COR-L47 (cell line): ENCODE measurements at places on chromosomes 3 and 15.
A peak's percentile ranks its signal among the peaks of the same experiment; 100 is the strongest.

- DNase-seq: no peak
Measured at GRCh38 chr15:63843901-63844317, 10.2 kb upstream of the HERC1 start.

GRCh38 chr15:101559952-101560351, 70.4 kb upstream of the PCSK6 start:
- DNase-seq: no peak

DNA sequence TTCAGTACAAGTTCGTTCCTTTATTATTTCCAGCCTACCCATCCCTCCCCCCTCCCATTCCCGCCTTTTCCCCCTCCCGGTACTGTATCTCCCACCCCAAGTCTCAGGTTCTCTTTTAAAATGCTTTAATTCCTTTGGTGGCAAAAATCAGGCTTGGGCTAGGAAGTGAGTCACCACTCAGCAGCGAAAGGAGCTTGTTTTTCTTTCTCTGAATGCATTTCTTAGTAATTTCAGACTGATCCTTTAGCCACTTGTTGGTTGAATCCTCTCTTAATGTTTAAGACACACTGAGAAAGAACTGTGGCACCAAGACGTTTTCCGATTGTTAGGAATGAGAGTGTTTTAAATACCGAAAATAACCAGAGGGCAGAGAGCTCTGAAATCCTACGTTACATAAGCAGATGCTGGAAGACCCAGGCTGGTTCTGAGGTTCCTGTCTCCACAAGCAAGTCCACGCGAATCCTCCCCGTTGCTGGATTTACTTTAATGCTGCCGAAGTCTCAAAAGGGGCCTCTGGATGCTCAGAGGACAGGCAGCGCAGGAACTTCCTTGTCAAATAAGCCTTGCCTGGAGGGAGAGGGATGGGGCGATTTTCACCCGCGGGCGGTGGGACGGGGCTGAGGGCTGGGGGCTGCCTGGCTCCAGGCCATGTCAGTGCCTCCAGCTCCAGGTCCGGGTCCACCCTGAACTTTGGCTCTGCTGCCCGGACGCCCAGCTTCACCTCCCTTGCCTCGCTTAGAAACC, 854 bp upstream of the COL8A1 start:
- DNase-seq: no peak

DNA sequence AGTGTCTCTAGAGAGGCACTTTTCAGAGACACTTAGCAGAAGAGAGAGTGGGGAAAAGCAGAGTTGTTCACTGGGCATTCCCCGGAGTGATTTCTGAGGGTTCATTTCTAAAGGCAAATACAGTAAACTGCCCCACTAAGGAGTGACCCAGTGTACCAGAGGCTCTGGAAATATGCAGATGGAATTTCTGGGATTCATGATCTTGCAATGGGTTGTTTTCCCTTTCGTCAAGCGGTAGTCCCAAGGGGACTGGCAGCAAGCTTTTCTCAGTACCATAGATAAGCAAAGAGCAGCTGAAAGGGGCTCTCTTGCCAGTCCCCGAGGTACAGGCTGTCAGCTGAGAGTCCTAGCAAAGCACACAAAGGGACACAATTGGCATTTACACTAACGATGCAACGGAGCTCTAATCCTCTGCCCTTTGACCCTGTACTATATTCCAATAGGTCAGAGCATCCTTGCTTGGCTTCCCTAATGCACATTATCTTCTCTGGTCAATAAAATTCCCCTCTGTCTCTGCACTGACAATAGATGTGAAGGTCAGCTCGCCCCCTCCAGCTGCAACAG, 155.6 kb downstream of the SEMA6D start:
- no peak for DNase-seq

GRCh38 chr15:92161039-92161670, 232.5 kb upstream of the ST8SIA2 start:
- no peak for DNase-seq

- no peak for DNase-seq
Measured at GRCh38 chr3:174216946-174217718, 642.0 kb upstream of the NAALADL2 start.

DNA sequence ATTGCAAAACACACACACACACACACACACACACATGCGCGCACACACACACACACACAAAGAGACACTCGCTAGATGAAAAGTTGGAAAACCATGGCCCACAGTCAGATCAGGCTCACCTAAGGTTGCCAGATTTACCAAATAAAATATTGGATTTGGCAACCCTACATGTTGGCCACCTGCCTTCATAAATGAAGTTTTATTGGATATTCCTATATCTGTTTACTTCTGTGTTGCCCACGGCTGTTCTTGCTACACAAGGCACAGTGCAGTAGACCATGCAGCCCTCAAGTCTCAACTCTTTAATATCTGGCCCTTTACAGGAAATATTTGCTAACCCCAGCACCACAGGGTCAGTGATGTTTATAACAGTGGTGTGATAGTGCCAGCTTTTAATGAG, 445.0 kb upstream of the PROK2 start:
- DNase-seq: no peak

GRCh38 chr15:99129644-99130043, 24.8 kb downstream of the SYNM start:
- no peak for DNase-seq

- no peak for DNase-seq
Measured at GRCh38 chr3:62999158-62999557, 123.9 kb upstream of the CADPS start.

- DNase-seq: no peak
Measured at GRCh38 chr3:40969756-40970466, 229.4 kb upstream of the CTNNB1 start.

DNA sequence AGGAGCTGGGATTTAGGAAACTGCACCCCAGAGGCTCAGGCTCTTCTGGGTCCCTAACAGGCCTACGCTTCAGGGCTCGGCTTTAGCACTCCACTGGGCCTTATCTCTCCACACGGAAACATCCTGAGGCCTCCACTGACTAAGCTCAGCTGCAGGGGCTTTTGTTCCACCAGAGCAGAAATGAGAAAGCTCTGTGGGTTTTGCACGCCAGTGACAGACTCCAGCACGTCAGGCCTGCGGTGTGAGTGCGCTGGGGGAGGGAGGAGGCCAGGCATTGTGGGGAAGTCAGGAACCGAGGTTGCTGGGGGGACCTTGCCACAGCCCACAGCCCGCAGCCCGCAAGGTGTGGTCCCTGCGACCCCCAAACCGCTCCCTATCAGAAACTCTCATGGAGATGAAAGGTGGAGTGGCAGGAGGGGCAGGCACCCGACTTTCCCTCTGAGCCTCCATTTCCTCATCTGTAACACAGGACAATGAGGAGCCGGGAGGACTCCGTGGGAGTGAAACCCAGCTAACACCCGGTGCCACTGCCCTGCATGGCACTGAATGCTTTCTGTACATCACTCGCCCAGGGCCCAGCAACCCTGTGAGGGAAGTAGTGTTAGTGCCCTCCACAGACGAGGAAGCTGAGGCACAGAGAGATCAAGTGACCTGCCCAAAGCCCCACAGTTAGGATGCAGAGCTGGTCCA, 106.5 kb downstream of the TPRA1 start:
- no peak for DNase-seq

DNA sequence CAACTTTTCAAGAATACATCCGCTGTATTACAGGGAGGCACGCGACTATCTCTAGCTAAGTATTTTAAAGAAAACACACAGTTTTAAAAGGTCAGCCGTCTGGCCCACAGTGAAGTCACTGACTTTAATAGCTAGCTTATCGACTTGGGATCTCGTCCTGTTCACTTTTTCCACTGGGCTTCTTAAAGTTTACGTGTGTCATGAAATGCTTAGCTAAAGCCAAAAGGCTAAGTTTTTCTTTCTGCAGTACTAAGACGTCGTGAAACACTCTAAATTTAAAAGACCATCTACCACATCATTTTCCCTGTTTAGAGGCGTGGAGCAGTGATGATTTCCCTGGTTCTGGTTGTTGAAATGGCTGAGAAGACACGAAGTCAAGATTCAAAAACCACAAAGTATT, 27.1 kb downstream of the LRIG1 start:
- DNase-seq: no peak

DNA sequence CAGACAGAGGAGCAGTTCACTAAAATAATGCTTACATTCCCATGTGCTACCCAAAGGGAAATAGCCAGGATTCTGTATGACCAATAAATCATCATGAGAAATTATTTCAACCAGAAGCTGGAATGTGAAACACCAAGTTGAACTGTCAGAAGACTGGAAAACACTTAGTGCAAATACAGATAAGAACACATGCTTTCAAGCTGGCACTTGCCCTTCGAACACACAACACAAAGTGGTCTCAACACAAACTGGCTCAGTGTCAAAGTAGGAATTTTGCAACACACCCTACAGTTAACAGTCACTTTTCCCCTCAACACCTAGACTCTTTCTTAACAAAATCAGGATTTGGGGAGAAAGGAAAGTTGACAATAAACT, 1.3 kb downstream of the FSD2 start:
- DNase-seq: no peak

- DNase-seq: no peak
Measured at GRCh38 chr3:140834266-140835037, 107.2 kb upstream of the SLC25A36 start.

GRCh38 chr15:89104172-89104564, 15.9 kb downstream of the ABHD2 start:
- no peak for DNase-seq

DNA sequence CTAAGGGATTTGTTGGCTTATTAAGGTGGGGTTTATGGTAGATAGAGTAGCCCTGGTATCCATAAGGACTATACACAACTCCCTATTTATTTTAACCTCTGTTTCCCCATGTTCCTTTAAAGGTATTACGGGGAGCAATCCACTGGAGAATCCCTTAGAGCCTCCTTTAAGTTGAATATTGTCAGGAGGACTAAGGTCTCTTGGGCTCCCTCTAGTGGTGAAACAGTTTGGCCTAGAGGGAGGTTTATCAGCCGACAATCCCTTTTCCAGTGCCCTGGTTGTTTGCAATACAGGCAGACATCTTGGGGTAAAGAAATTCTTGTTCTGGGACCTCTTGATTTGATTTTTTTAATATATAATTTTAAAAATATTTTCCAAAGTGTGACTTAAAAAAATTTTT, 12.9 kb downstream of the OPA1 start:
- DNase-seq: peak; percentile 56

DNA sequence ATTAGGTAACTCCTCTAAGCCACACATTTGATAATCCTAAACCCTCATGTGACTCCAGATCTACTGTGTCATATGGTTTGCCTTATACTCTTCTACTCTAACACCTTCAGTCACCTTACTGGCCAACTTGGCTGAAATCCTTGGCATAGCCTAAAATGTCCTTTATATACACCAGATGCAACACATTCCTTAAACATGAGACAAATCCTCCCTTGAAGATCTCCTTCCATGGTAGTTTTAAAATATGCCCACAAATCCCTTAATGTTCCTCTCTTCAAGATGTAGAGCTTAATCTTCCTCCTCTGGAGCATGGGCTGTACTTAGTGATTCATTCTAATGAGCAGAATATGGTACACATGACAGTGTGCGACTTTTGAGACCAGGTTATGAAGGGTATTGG, 238.9 kb downstream of the SUCLG2 start:
- no peak for DNase-seq

DNA sequence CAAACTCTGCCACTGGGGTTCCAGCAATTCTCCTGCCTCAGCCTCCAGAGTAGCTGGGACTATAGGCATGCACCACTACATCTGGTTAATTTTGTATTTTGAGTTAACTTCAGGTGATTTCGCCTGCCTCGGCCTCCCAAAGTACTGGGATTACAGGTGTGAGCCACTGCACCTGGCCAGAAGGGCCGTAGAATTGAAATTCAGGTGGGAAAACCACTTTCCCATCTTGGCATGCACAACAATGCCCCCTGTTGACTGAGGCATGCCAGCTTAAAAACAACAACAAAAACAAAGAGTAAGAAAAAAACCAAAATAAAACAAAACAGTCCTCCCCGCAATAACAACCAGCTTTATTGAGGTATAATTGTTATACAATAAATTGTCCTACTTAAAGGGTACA, 32.6 kb upstream of the RAB11A start:
- no peak for DNase-seq

DNA sequence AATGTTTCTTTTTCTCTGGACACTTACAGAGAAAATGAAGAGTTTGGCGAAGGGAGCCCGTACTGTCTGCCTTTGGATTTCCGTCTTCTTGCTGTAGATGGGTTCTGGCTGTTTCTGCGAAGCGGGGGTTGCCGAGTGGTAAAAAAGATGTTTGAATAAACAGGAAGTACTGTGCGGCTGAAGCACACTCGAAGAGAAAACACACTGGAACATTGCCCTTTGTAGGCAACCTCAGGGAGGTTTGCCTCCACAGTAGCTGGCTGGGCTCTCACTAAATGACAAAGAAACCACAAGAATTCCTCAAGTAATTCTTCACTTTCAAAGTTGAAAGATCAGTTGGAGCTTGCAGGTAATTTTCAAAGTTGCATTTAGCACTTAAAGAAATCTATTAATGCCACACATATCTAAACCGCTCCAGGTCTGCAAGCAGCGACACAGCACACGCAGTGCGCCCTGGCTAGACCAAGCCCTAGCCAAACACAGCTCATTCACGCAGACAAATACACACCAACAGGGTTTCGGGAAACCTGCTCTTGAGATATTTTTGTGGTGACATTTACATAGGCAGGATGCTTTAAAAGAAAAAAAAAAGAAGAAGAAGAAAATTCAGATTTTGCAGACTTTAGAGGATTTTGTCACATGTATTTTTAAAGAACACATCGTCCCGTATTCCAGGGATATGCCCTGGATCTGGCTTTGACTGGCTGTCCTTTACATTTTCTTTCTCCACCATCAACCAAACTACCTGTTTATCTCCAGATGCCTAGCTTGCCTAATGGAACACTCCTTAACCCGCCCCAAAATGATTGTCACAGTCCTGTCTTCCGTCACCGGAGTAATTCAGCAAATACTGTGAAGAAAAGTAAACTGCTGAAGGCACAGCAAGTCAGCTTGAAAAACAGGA, 452.8 kb downstream of the FOXP1 start:
- peak; percentile 33 for DNase-seq

- DNase-seq: no peak
Measured at GRCh38 chr3:25872200-25872877, 82.4 kb downstream of the OXSM start.

DNA sequence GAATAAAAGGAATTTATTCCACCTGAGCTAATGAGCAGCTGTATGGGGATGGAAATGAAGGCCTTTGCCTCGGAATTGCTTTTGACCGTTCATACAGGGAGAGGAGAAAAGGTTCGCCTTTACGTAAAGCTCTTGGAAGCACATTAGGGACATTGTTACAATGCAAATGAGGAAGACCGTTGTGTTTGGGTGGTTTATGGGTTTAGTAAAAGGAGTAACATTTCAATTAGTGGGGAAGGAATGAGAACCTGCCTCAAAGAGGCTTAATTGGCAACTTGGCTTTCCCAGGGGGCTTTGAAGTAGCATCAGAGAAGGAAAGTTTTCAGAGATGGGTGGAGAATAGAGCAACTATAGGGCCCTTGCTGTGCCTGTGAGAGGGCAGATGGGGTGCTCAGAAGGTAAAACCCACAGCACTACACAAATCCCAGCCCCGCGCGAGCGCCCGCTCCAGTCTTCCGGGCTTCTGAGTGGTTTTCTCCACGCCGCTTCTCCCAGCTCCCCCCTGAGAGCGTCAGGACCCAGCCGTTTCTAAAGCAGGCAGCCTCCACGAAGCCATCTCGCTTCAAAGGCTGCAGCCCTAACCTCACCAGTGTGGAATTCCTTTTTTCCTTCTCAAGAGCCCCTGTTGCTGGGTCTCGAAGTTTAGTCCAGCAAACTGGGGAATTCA, 192.0 kb upstream of the HES1 start:
- DNase-seq: no peak
